Stimulated activated naive CD8-positive, alpha-beta T cell treated with anti-CD3 and anti-CD28 coated beads, Interleukin-15, Interleukin-2, amounts not matched to agents 100 U/mL and 50 U/mL, for 24 hours (primary cell): ENCODE measurements at places on chromosomes 2 and 18.

- no peak for DNase-seq
Measured at GRCh38 chr2:10873171-10873570, 38.6 kb upstream of the KCNF1 start.

- DNase-seq, result peak; percentile 19
Measured at GRCh38 chr18:59881728-59882656, 17.8 kb upstream of the PMAIP1 start.

GRCh38 chr2:195575879-195576401, 81.1 kb upstream of the SLC39A10 start:
- peak; percentile 30 for DNase-seq

GRCh38 chr2:113407446-113408099, 29.9 kb upstream of the ZNG1B start:
- DNase-seq, result no peak

GRCh38 chr18:41758534-41758933, 196.5 kb upstream of the PIK3C3 start:
- DNase-seq, result no peak

DNA sequence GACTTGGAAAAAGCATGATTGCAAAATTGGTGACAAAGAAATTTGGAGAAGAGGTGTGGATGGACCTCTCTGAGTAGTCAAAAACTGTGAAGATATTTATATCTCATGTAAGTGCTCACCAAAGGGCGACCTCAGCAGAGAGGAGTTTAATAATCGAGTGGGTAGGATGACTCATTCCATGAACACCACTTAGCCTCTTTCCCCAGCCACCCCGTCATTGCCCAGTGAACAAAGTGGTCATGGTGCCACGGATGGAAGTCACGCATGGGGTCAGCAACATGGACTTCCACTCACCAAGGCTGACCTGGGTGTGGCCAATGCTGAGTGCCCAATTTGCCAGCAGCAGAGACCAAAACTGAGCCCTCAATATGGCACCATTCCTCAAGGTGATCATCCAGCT, 997.4 kb upstream of the GYPC start:
- no peak for DNase-seq

GRCh38 chr18:40152859-40153258, 1802.2 kb upstream of the PIK3C3 start:
- no peak for DNase-seq
